Stimulated activated CD4-positive, alpha-beta T cell treated with anti-CD3 and anti-CD28 coated beads, Interleukin-1b, Interleukin-23, amount 100 ng/mL, for 48 hours (primary cell): ENCODE measurements at places on chromosomes 1 and 21.
A peak's percentile ranks its signal among the peaks of the same experiment; 100 is the strongest.

GRCh38 chr21:16005996-16006395 is 276.2 kb downstream of the USP25 start:
- no peak for DNase-seq

- no peak for DNase-seq
These were observed 47.6 kb upstream of the MROH9 start for GRCh38 chr1:170887726-170888125.

GRCh38 chr21:42684109-42684916 is 30.9 kb downstream of the PDE9A start:
- peak; percentile 54 for DNase-seq

GRCh38 chr1:150578272-150579109 is 919 bp downstream of the MCL1 start:
- peak; percentile 65 for DNase-seq

- no peak for DNase-seq
These were observed 136.1 kb upstream of the JUN start for GRCh38 chr1:58919959-58920321.

- DNase-seq: no peak
These were observed 2.0 kb downstream of the KCNE2 start for GRCh38 chr21:34365809-34366208.

DNA sequence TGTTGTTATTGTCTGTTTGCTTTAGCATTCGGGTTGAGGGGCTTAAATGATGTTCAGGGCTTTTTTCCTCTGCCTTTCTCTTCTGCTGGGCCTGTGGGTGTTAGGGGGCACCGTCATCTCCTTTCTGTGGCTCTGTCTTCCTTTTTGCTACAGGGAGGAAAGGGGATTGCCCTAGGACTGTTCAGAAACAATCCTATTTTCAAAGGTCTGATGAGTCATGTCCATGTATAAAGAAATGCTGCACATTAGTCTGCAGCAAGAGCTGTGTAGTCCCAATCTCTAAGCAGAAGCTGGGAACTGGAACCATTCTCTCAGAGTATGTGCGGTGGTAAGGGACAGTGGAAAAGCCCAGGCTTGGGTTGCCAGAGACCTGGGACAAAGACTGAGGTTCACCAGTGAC is 462.3 kb downstream of the OMA1 start:
- no peak for DNase-seq

GRCh38 chr1:111538343-111539025 is 35.1 kb upstream of the ADORA3 start:
- no peak for DNase-seq
